ENCODE measurements at places on chromosomes 5 and 9.

DNA sequence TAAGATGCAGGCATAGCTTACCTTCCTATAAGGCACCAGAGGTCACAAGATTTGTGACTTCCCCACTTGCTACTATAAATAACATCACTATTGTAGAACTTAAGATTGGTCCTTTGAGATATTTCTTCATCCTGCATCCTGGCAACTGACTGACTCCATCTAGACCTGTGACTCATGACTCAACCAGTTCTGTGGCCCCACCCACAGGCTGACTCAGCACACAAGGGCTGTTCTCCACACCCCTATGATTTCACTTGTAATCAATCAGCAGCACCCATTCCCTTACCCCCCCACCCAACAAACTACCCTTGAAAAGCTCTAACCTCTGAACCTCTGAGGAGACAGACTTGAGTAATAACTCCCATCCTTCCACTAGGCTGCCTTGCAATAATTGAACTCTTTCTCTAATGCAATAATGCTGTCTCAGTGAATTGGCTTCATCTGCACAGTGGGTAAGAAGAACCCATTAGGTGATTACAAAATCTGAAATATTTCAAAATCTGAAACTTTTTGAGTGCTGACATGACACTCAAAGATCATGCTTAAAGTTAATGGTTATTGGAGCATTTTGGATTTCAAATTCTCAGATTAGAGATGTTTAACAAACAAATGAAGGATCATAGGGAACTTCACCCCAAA is 296.7 kb downstream of the ARL15 start:
- DNase-seq, result peak; percentile 88

- DNase-seq, result peak; percentile 81
Measured at GRCh38 chr5:176608937-176609723, 826 bp downstream of the GPRIN1 start.

DNA sequence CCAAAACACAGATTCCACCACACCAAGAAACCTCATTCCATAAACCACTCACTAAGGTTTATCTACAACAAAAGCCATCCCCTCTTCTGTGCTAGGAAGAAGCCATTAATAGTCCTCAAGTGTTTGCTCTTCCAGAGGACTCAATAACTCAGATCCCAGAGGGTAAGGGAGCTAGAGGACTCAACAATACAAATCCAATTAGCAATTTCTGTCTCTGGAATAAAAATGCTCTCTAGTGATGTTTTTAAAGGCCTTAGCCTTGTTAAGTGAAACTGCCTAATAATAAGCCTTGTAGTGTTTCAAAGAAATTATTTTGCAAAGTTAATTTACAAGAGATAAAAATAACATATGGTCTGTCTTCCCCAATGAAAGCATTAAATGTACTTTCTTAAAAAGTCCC is 942.4 kb downstream of the CDH12 start:
- no peak for DNase-seq

DNA sequence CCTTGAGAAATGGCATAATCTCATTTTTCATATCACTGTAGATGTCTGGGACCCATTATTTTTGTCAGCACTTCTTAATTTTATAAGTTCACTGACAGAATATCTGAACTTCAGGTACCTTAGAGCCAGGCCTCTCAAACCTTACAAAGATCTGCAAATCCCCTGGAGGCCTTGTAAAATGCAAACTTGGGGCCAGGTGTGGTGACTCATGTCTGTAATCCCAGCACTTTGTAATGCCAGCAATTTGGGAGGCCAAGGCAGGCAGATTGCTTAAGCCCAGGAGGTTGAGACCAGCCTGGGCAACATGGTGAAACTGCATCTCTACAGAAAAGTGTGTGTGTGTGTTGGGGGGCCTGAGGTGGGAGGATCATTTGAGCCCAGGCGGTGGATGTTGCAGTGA is 30.8 kb downstream of the RASGRF2 start:
- DNase-seq, result peak; percentile 17
